T-helper 1 cell treated with Interleukin-12 subunit alpha and Interleukin-12 subunit beta and Interleukin-4 antibody, amounts not matched to agents 30 ng/mL and 1 ng/mL, for 36 hours (primary cell): ENCODE measurements at places on chromosomes 5 and 9. TPM values are rescaled to one million over a fixed set of nuclear protein-coding genes. Genes with fewer than 3 reads are reported as not detected.

PRDM9 gene
- not detected in 2 replicates for total RNA-seq

GPX3 gene
- not detected in 2 replicates for total RNA-seq

PARP8 gene
- total RNA-seq, result 91.4 and 91.7 TPM in 2 replicates

SLC28A3 gene
- 0.85 and 0.98 TPM in 2 replicates for total RNA-seq

PCDHGA6 gene
- total RNA-seq, result 0.44 and 0.80 TPM in 2 replicates

PCDHGA8 gene
- total RNA-seq, result 0.07 and 0.15 TPM in 2 replicates
